ENCODE measurements at places on chromosomes 11 and 22.

DNA sequence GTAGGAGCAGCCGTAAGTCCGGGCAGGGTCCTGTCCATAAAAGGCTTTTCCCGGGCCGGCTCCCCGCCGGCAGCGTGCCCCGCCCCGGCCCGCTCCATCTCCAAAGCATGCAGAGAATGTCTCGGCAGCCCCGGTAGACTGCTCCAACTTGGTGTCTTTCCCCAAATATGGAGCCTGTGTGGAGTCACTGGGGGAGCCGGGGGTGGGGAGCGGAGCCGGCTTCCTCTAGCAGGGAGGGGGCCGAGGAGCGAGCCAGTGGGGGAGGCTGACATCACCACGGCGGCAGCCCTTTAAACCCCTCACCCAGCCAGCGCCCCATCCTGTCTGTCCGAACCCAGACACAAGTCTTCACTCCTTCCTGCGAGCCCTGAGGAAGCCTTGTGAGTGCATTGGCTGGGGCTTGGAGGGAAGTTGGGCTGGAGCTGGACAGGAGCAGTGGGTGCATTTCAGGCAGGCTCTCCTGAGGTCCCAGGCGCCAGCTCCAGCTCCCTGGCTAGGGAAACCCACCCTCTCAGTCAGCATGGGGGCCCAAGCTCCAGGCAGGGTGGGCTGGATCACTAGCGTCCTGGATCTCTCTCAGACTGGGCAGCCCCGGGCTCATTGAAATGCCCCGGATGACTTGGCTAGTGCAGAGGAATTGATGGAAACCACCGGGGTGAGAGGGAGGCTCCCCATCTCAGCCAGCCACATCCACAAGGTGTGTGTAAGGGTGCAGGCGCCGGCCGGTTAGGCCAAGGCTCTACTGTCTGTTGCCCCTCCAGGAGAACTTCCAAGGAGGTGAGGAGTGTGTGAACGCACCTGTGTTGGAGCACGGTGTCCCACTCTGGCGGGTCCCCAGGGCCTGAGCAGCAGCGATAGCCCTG lies at the start of gene TAGLN:
TAGLN (plus strand) TSS at position 318 of the 863 bp plus-strand sequence. CDS start 3,644 bp downstream, outside the sequence.
- peak; percentile 80 for DNase-seq

DNA sequence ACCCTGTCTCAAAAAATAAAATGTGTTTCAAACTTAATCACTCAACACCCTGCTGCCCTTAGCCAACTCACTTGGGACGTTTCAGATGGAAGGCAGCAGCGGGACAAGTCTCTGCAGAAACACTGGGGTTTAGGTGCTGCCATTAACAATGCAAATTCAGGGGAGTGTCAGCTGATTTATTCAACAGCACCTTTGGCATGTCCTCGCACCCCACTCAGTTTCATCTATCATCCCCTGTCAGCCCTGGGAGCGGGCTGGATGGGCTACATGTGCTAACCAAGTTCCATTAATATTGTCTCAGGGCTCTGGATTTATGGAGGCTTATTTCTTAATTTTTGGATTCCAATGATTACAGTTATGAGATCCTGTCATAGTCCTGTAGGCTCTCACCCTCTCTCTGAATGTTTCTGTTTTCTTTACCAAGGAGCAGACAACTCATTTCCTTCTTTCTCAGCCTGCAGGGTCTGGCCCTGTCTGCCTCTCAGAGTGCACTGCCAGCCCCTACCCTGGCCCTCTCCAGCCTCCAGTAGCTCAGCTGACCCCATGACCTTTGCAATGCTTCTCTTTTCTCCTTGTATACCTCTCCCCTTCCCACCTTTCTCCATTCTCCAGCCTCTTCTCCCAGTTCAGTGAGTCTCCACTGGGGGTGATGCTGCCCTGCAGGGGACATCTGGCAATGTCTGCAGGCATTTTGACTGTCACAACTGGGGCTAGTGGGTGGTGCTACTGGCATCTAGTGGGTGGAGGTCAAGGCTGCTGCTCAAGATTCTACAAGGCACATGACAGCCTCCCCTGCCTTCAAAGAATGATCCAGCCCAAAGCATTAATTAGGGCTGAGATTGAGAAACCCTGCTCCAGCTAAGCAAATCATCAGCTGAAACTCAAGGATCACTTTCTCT lies 79.0 kb downstream of the APIP start:
- no peak for DNase-seq

GRCh38 chr11:88281317-88281712 lies 56.2 kb downstream of the CTSC start:
- DNase-seq = no peak

DNA sequence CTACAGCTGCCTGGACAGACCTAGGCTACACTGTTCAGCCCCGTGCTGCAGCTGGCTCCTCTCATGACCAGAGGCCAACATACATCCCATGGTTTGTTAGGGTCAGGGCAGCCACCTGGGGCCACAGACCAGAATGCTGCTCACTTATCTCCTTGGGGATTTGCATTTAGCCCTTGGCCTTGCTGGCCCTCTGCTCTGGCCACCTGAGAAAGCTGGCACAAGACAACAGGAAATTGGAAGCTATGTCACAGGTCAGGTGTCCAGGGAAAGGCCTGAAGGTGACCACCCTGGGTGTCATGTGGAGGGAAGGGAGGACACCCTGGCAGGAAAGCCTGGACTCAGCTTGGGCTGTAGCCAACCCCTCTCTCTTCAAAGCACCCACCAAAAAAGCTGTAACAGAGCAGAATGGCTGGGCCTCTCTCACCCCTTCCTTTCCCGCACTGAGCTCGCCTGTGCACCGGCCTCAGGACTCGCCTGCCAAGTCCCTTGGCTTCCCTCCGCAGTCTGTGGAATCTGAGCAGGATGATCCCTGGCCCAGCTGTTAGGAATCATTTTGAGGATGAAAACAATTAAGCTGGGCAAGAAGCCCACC lies 86.3 kb downstream of the SNX19 start:
- no peak for DNase-seq

- DNase-seq = no peak
Observed at GRCh38 chr22:40955571-40955970, 4.4 kb downstream of the RBX1 start.

GRCh38 chr22:32023251-32023827 lies 19.7 kb upstream of the SLC5A1 start:
- DNase-seq = no peak

GRCh38 chr11:117833401-117833891 lies 8.9 kb upstream of the FXYD2 start:
- DNase-seq = no peak

DNA sequence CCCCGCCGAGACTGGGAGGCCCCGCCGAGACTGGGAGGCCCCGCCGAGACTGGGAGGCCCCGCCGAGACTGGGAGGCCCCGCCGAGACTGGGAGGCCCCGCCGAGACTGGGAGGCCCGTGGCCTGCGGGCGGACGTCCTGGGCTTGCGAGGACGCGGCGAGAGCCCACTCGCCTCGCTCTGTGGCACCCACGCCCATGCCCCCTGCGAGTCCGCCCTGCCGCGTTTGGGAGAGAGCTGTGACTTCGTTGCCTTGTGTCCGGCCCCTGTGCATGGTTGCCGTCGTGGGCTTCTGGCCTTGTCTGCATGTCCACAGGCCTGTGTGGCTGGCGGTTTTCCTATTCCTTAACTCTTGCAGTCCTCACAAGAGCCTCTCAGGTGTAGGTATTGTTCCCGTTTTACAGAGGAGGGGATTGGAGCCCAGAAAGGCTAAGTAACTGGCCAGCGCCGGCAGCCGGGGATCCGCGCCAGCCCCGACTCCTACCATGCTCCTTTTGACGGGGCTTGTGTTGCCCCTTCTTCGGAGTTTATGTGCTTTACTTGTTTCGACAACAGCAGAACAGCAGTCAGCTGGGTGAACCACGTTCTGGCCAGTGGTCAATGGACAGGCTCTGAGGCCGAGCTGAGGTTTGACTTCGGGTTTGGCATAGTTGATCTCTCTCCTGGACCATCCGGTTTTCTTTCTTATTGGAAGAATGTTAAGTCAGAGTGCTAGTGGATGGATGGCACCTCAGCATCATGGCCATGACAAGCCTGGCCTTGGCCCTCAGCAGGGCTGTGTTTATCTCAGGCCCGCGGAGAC lies 741 bp downstream of the PHRF1 start:
- DNase-seq = no peak

- DNase-seq = no peak
Observed at GRCh38 chr22:49147617-49148175, 680.0 kb downstream of the BRD1 start.

DNA sequence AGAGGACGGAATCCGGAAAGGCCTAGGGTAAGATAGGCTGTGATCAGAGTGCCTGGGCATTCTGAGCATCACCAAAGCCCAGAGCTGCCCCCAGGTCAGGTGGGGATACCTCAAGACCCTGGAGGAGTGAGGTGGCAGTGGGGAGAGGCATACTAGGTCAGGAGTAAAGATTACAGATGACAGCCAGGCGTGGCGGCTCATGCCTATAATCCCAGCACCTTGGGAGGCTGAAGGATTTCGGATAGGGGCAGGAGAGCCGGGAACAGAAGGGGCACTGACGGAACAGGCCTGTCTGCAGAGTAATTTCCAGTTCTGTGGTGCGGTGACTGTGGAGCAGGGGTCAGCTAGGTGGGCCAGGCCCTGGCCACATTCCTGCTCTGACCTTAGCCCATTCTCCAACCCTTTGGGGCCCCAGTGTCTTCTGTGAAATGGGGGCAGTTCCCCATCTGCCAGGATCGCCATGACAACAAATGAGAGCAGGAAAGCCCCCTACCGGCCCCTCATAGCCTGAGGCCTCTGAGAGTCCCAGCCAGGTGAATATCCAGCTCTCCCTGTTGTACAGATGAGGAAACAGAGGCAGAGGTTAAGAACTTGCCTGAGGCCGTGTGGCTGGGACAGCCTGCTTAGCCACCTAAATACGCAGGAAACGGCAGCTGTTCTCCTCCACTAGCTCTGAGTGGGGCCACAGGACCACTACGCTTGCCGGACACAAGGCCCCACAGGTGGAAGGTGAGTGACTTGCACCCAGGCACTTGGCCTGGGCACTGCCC lies 9.2 kb downstream of the BAD start:
- DNase-seq = no peak

DNA sequence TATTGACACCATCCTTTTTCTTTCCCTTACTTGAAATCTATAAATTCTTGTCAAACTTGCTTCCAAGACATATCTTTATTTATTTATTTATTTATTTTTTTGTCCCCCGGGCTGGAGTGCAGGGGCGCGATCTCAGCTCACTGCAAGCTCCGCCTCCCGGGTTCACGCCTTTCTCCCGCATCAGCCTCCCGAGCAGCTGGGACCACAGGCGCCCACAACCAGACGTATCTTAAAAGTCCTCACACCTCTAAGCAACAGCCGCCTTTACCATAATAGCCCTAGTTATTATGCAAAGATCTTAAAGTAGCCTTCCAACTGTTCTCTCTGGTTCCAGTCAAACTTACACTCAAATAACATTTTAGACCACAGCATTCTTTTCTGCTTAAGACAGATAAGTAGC lies 657.0 kb upstream of the B3GAT1 start:
- no peak for DNase-seq

DNA sequence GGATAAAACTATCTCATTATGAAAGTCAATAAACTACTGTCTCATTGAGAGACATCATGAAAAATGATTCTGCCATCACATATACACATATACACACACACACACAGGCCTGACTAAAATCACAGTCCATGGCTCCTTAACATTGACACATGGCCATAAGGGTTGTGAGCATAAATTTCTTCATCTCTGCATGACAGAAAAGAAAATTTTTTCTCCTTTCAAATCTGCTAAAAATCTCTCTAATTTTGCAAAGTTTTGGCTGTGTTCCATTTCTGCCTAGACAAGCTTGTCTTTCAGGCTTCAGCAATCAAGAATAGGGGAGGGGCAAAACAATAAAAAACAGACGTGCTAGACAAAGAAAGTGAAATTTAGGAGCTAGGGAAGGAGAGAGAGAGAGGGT lies 324.5 kb downstream of the LRRC4C start:
- DNase-seq = no peak

- no peak for DNase-seq
Observed at GRCh38 chr11:15988693-15989231, 367.6 kb downstream of the SOX6 start.

DNA sequence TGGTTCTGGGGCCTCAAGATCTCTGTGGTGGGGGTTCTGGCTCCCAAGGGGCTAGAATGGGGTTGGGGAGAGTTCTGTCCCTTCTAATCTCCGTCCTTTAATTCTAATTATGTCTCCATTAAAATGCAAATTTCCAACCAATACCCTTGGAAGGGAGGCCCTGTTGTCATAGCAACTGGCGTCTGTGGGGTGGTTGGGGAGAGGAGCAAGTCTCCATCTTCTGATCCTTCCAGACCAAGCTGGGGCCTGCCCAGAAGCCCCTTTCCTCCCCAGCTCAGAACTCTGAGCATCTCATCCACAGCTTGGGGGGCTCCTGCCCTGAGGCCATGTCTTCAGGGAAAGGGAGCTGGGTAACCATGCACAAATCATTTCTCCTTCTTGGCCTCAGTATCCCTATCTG lies 5.4 kb upstream of the RPS19BP1 start:
- DNase-seq = no peak

- DNase-seq = no peak
Observed at GRCh38 chr11:29612423-29612822, 404.4 kb downstream of the KCNA4 start.

- no peak for DNase-seq
Observed at GRCh38 chr11:117820071-117820470, 4.5 kb downstream of the FXYD2 start.

DNA sequence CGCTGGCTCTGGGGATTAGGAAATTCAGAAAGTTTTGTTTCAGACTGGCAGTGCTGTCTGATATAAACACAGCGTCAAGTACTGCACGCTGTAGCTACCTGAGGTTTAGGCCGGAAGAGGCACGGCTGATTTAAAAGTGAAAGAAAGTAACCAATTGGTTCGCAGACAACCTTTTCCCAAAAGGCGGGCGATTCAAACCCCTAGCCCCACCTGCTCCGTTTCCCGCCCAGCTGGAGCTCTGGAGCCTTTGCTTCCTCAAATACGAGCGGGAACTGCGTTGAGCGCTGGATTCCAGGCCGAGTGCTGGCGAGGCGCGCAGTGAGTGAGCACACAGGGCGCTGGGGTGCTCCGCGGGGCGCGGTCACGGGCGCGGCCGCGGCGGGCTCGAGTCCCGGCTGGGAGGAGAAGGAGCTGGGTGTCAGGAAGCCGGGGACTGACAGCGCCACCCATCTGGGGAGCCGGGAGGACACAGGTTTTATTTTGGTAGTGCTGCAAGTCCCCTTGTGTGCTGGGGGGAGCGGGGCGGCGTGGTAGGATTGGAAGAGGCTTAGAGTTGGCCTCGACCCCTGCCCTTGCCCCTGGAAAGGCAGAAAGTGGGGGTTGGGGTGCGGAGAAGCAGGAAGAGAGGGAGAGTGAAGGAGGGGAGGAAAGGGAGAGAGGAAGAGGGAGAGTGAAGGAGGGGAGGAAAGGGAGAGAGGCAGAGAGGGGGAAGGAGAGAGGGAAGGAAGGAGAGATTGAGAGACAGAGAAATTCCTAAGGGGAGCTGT lies 2.1 kb downstream of the FAM111A start:
- DNase-seq = peak; percentile 63
